ENCODE measurements at places on chromosomes 1 and 21. TPM values are rescaled to one million over a fixed set of nuclear protein-coding genes. Genes with fewer than 3 reads are reported as not detected.

GRCh38 chr1:26752519-26752918, 35.2 kb upstream of the PIGV start:
- no peak for DNase-seq

DNA sequence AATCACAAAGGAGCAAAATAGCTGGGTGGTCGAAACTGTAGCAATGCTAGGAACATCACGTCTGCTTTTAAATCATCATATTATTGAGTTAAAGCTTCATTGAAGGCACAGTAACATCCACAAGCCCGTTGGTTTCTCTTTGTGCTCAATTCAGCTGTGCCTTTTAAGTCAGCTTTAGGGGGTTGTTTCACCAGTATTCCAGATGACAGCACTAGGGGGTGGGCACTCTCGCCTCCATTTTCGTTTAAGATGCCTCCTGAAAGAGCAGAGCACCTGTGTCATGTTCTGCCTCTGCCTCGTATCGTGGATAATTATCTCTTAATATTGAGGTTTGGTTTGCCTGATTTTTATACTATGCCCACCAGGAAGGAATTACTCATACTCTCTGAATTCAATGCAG, 139.8 kb upstream of the PTBP2 start:
- DNase-seq = no peak

DNA sequence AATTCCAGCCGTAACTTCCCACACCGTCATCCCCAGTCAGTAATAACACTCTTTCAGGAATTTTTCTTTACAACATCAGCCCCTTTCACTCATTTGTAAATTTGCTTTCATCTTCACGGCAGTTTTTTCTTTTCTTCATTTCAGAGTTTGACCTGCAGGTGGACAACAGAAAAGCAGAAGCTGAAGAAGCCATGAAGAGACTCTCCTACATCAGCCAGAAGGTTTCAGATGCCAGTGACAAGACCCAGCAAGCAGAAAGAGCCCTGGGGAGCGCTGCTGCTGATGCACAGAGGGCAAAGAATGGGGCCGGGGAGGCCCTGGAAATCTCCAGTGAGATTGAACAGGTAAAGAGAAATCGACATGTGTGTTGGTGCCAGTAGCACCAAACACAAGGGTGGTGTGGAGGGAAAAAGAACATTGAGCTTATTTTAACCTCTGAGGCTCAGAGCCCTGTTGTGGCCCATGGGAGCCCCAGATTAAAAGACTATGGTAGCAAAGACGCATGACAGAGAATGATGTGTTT, 53.2 kb downstream of the LAMC2 start:
- DNase-seq = no peak

DNA sequence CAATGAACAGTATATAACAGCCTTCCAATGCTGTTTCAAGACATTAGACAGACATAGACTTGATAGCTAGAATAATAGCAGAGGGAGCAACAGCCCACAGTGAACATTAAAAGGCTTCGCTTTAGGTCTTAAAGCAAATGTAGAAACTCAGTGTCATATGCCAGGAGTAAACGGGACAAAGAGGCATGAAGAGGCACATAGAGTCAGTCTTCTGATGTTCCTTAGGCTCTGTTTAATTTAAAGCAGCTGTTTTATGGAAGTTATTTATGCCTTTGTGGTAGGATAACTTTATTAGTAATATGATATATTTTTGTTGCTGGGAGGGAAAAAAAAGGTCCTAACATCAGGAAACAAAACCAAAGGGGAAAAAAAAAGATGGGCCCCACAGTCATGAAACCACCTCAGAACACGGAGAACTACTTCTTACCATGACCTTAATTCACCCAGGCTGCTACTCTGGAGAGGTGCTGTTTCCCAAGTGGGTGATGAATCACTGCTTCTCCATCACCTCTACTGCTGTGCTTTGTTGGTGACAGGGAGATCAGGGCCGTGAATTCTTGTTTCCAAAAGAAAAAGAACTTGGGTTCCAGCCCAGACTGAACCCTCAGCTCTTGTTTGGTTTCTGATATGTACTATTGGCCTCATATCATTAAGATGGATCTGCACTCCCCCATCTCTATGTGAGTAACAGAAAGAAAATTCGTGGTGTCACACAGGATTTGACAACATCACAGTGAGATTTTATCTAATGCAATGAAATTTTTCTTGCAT, 616.9 kb downstream of the KIF26B start:
- no peak for DNase-seq

GRCh38 chr1:63115527-63115926, 206.8 kb upstream of the FOXD3 start:
- no peak for DNase-seq

- DNase-seq = no peak
Observed at GRCh38 chr1:188089461-188089860, 1260.7 kb downstream of the PLA2G4A start.

Gene OR2T29
- total RNA-seq = not detected

Gene PLA2G2C
- total RNA-seq = not detected

GRCh38 chr1:197213193-197213592, 54.9 kb upstream of the CRB1 start:
- no peak for DNase-seq

DNA sequence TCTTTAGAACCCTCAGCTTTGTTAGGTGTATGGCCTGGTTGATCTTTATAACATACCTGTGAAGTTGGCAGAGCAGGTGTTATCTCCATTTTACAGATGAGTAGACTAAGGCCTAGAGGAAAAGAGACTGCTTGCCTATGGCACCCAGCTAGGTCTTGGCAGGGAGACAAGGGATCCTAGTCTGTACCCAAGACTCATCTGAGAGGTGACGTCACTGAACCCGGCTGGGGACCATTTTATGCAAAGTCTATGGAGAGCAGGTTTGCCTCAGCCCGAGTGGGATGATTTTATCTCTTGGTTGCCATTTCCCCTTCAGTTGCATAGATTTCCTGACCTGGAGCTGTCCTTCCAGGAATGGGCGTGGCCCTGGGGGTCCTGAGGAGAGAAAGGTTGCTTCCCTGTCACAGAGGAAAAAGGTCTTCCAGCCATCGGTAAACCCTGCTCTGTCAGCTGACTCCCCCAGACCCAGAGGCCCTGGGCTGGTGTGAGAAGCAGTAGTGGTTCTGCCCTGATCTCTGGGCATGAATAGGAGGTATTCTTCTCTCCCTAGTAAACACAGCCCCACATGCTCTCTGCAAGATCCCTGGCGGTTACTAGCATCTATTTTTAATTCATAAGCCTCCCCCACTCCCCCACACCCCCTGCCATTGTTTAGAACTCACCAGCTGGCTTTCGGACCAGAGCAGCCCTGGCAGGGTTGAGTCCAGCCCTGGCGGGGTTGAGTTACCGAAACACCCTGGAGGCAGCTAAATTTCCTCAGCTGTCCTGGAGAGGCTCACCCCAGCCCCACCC, 19.6 kb downstream of the TMCC2 start:
- DNase-seq = no peak

DNA sequence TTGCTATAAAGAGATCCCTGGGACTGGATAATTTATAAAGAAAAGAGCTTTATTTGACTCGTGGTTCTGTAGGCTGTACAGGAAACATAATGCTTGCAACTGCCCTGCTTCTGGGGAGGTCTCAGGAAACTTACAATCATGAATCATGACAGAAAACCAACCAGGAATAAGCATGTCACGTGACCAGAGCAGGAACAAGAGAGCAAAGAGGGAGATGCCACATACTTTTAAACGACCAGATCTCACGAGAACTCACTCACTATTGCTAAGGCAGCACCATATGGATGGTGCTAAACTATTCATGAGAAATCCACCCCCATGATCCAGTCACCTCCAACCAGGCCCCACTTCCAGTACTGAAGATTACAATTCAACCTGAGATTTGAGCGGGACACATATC, 49.8 kb upstream of the RCC1 start:
- no peak for DNase-seq

Gene CLCNKB
- total RNA-seq = 2.0 TPM

GRCh38 chr1:59323879-59324278, 27.0 kb downstream of the FGGY start:
- no peak for DNase-seq

- no peak for DNase-seq
Observed at GRCh38 chr1:214861615-214862014, 220.9 kb upstream of the KCNK2 start.

DNA sequence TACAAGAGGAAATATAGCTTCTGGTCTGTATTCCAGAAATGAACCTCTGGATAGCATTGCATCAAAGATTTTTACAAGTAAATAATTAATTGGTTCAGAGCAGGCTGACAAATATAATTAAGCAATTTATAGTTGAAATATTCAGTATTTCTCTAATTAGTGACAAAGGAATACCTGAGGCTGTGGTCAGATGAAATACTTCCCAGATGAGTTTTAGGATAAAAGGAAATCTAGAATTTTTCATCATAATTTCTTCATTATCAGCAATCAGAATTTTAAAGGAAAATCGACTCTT, 112.8 kb downstream of the NEK7 start:
- no peak for DNase-seq

Gene LAMC2
- 0.40 TPM for total RNA-seq

DNA sequence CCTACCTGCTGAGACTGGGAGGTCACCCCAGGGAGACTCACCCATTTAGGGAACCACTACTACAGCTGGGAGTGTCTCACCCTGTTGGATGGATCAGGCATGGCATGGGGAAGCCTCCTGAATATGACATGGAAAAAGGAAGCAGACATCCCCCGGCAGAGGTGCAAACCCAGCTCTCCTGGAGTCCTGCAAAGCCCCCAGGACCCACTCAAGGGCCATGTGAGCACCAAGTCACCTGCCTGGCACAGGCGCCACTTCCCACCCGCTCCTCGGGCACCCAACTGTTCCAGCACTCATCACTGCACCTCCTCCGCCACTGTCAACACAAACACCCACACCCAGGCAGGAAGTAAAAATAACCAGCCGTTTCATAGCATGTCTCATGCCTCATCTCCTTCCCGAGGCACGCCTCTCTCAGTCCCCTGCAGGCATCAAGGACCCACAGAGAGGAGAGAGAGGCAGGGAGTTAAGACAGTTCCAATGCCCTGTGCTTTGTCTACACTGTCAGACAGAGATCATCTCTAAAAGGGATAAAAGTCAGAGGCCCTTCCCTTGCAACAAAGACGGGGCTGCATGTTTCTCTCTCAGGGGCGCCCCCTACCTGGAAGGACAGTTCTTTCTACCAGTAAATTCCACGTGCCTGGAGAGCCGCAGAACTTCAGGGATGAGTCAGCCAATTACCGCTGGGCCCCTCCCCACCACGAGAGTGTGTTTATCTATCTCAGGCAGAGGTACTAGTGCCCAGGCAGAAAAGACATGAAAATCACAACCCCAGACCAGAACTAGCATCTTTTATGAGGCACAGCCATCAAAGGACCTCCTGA, 150.1 kb upstream of the SOD1 start:
- DNase-seq = no peak

Gene OR2M3
- not detected for total RNA-seq

DNA sequence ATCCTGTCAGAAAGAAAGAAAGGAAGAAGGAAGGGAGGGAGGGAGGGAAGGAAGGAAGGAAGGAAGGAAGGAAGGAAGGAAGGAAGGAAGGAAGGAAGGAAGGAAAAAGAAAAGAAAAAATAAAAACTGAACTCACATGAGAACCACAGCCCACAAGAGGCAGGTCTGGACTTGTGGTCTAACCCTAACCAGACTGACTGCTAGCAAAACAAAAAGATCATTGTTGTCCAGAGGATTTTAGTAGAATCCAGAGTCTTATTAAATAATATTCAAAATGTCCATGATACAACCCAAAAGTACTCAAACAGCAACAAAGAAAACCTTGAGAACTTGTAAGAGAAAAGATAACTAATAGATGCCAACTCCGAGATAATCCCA, 4.7 kb upstream of the ITGB2 start:
- no peak for DNase-seq

Gene AKR7A3
- 0.32 TPM for total RNA-seq
